Stimulated activated CD4-positive, alpha-beta T cell treated with anti-CD3 and anti-CD28 coated beads, Interleukin-4, amount 100 ng/mL, for 48 hours (primary cell): ENCODE measurements at places on chromosomes 16 and 17.

GRCh38 chr17:44905006-44906000 lies 6.1 kb upstream of the EFTUD2 start:
- DNase-seq, result no peak

DNA sequence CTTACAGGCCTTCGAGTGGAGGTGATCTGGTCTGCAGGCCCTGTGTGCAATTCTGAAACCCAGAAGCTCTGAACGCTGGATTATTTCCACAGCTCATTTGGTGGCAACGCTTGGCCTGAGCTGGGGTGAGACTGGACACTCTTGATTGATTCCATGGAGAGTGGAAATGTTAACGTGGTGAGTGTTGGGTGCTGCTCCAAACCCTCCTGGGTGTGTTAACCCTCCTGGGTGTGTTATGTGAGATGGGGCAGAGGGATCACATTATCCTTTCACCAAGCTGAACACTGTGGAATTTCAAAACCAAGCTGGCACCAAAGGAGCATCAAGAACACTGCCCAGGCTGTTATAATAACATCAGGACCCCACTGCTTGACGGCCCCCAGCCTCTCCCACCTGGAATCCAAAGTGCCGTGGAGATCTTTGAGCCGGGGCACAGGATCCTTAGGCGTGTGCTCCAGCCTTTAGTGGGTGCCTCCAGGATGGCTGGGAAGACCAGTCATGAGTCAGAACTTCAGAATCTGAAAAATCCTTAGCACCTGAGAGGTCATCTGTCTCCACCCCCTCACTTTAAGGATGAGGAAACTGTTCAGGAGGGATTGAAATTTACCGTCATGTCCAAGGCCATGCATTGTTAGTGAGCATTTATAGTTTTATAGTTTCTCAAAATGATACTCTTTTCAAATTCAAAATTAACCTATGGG lies 75.0 kb downstream of the RPTOR start:
- no peak for DNase-seq

GRCh38 chr17:42704490-42704836 lies 22.1 kb downstream of the CNTNAP1 start:
- no peak for DNase-seq

- no peak for DNase-seq
Measured at GRCh38 chr17:7688808-7689316, 585 bp downstream of the WRAP53 start.

DNA sequence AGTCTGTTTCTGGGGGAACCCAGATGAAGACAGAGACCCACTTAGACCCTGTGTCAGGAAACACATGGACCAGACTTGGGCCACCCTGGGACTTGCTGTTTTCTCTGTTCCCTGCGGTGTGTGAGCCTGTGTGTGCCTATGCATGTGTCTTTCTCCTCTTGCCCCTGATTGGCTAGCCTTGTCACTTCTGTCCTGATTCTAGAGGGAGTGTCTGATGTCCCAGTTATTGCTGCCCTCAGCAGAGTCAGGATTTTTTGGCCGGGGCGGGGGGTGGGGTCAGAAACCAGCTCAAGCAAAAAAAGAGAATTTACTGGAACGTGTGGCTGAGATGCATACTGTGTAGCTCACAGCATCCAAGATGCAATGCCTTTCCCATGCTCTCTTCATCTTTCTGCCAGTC lies 30.5 kb downstream of the PLCG2 start:
- no peak for DNase-seq

- no peak for DNase-seq
Measured at GRCh38 chr16:89323120-89323960, 105.8 kb downstream of the ZNF778 start.

DNA sequence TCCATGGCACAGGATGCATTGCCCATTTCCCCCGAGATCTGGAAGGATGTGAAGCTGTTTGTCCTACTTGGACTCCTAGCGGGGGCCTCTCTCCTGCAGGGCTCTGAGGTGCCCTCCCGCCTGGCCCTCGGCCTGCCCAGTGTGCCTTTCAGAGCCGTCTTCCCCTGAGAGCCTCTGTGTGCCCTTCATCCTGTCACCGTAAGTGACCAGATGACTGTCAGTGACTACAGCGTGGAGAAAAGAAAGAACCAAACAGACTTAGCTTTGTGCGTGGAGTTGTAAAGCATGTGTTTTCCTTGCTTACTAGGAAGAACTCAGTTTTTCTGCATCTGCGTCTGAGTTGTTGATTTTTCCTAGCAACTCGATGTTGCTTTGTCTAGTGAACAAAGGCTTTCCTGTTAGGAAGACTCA lies 56.1 kb downstream of the BANP start:
- no peak for DNase-seq
